ENCODE measurements at places on chromosomes 13 and 19.

DNA sequence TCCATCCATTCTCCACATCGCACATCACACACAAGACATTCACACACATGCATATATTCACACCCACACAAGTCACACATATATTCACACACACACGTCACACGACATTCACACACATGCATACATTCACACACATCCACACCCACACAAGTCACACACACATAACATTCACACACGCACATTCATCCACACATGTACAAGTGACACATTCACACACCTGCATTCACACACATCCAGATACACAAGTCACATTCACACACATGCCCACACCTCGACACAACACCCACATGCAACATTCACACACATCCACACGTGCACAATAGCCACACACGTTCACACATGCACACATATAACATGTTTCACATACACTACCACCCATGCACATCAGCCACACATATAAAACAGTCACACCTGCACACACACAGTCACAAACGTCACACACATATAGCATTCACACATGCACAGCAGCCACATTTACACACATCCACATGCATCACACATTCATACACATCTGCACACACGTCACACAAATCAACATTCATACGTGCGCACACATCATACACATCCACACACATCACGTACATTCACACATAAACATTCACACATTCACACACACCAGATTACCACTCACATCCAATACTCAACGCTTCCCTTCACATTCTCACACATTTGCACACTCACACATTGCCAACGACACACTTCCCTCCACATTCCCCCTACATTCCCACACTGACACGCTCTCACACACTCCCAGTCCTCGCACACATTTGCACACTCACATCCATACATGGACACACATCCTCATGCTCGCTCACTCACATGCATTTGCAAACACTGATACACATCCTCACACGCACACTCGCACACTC lies 41.0 kb downstream of the ANKRD10 start:
- no peak for ATAC-seq

GRCh38 chr19:32224371-32225244 lies 120.8 kb upstream of the ZNF507 start:
- peak; percentile 64 for ATAC-seq

DNA sequence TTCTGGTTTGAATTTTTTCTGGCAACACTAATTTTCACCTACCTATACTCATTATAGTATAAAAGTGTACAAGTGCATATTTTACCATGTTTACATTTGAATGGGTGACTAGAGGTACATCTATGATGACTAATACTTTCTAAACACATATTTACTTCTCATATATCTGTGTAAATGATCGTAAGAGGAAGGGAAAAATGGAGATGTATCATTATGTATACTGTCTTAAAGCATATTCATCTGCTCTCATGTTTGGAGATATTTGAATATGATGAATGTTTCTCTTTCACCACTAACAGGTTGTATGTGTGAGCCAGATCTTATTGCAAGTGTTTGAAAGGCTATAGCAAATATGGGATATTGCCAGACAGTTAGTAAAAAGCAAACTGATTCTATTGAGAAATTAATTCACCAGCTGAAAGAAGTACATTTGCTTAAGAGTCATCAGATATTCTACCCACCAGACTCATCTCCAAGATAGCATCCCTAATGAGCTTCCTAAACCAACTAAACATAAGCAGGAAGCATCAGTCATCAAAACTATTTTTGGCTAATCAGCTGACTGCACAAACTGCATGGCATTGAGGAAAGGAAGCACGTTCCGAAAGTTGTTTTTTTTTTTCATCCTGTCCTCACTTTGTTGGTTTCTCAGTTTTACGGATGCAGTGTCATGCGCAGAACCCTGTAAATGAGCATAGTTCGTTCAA lies 738.2 kb downstream of the GPC5 start:
- no peak for ATAC-seq

GRCh38 chr19:10079031-10079453 lies 7.1 kb upstream of the SHFL start:
- ATAC-seq = no peak

DNA sequence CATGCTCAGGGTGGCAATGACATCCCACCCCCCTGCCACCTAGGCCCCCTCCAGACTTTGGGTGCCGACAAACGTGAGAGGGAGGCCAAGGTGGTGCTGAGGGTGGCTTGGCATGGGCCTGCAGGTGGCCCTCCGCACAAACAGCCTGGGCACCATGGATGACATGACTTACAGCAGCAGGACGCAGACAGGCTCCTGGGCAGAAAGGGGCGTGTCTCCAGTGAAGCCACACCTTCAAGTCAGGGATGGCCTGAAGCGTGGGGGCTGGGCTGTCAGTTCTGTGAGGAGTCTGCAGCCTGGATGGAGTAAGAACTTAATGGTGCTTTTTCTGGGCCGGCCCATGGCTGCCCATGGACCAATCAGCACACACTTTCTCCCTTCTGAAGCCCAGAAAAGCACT lies 25.3 kb downstream of the POMP start:
- ATAC-seq = no peak

- ATAC-seq = no peak
Measured at GRCh38 chr19:10557603-10558197, 8.1 kb downstream of the KRI1 start.

DNA sequence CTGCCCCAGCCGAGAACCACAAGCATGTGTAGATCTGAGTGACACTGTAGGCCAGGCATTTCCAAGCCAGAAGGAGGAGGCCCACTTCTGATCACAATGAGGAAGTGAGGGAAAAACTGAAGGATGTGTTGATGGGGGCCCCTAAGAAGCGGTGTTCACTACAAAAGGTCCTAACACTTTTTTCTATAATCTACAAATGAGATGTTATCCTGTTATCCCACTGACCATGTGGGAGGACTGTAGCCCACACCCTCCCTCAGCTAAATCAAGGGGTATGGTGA lies 99.0 kb upstream of the MCF2L start:
- ATAC-seq = no peak

GRCh38 chr19:1431759-1432506 lies 6.3 kb upstream of the RPS15 start:
- ATAC-seq = no peak

GRCh38 chr13:66618702-66619101 lies 611.4 kb downstream of the PCDH9 start:
- ATAC-seq = no peak

DNA sequence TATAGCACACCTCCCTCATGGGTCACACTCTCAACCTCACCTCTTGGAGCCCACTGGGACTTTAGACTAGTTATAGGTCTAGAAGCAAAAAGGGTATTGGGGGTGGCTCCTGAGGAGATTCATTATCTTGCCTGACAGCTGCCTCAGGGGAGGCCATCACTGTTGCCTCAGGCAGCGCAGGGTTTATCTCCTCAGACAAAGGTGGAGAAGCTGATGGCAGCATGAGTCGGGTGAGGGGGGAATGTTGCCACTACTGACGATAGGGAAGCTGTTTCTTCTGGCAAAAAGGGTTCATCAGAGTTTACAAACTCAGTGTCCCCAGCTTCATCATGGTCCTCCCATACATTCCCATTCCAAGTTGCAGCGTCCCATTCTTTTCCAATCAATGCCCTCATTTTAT lies 562.4 kb downstream of the IRS2 start:
- ATAC-seq = no peak

- peak; percentile 81 for ATAC-seq
Measured at GRCh38 chr19:29942404-29943261, 594 bp downstream of the URI1 start.

GRCh38 chr13:66503890-66504289 lies 726.2 kb downstream of the PCDH9 start:
- ATAC-seq = no peak

DNA sequence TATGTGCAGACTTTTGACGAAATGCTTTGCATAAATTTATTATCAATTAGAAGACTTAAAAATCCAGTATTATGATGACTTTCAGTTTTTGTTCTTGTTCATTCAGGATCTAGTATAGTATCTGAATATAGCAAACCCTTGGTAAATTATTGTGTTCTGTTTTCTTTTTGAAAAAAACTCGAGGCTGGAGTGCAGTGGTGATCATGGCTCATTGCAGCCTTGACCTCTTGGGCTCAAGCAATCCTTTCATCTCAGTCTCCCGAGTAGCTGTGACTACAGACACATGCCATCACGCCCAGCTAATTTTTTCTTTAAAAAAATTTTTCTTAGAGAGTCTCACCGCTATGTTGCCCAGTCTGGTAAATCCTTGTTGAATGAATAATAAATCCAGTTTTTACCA lies 4.6 kb downstream of the FARP1 start:
- no peak for ATAC-seq

GRCh38 chr19:7528522-7529245 lies 6.3 kb downstream of the MCOLN1 start:
- ATAC-seq = no peak

DNA sequence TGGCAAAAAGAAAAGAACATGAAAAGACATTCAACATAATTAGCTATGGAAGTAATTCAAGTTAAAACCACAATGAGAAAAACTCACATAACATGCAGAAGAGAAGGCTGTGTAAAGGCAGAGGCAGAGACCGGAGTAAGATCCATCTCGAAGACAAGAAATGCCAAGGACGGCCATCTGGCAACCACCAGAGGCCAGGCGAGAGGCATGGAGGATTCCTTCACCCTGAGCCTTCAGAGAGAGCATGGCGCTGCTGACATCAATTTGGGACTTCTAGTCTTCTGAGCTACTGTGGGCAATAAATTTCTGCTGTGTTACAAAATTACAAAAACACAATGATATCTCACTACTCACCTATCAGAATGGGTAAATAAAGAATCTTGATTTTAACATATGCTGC lies 381.0 kb downstream of the TSHZ3 start:
- no peak for ATAC-seq

DNA sequence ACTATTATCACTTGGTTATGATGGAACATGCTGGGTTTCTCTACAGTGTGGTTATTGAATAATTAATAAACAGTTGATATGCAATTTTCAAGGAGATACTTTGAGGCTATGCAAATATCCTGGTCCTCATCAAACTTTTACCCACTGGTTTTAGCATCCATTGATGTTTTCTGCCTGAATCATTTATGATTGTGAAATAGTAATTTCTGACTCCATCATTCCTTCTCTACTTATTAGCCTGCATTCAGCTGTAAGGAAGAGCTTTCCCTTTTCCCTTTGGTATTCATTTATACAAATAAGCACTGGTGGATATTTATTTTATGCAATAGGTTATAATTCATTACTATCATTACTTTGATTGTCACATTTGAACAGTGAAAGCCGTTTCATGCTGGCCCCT lies 13.9 kb upstream of the DNAJC15 start:
- ATAC-seq = no peak

DNA sequence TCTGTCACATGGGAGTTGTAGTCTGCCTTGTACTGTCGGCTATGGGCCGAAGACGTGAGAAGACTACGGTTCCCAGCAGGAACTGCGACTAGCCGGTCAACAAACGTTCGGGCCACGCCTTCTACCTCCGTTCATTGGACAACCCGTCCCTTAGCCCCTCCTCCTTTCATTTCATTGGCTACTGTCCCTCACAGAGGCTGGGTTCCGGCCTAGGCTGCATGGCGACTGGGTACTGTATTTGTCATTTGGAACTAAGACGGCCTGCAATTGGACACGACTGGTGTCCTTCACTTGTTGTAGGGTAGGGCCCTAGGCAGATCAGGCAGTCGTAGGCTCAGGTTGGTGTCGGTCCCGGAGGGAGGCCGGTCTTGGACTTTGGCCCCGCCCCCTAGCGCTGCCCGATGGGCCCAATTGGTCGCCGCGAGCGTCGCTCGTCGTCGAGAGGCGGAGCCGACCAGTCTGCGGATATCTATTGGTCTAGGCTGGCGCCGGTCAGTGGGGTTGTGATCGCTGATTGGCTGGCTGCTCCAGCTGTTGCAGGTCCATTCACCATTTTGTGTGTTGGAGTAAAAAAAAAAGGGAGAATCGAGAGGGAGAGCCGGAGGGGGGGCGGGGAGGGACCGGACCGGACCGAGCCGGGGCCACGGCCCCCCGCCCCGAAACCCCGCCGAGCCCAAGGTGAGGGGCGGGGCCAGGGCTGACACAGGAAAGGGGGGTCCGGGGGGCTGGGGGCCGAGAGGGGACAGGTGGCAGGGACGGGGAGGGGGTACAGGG lies at the start of gene CIC:
Gene CIC, plus strand, starts transcription at position 549 of the 774 bp plus-strand sequence. CDS start 2,532 bp downstream, outside the sequence.
- ATAC-seq = peak; percentile 87

GRCh38 chr19:8132858-8133458 lies 16.4 kb downstream of the FBN3 start:
- no peak for ATAC-seq

- no peak for ATAC-seq
Measured at GRCh38 chr13:49539313-49539712, 43.6 kb downstream of the PHF11 start.

GRCh38 chr13:25455146-25455545 lies 83.4 kb downstream of the ATP8A2 start:
- no peak for ATAC-seq

GRCh38 chr13:112198396-112199010 lies 131.6 kb downstream of the SOX1 start:
- no peak for ATAC-seq

GRCh38 chr13:109000207-109000606 lies 370.8 kb downstream of the MYO16 start:
- no peak for ATAC-seq

DNA sequence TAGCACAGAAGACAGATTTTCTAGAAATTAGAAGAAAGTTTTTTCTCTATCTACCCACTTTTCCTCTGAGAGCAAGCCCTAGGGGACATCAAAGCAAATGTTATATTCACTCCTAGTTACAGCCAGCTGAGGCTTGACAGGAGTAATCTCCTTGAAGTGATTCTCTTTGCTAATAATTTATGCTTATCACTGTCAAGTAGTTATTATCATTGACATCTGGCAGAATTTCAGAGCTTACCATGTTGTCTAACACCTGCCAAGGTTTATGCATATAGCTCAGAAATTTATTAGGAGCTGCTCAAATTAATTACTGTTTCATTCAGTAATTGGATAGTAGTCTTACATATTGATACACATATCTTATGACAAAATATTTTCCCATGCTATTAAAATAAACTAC lies 465.9 kb upstream of the ATXN8OS start:
- no peak for ATAC-seq

GRCh38 chr13:31073859-31074718 lies 87.6 kb downstream of the HSPH1 start:
- ATAC-seq = peak; percentile 88

- no peak for ATAC-seq
Measured at GRCh38 chr13:45875951-45876350, 24.4 kb upstream of the SIAH3 start.
